Transverse colon (tissue), 4 donors: ENCODE measurements at places on chromosomes 1 and 21. TPM values are rescaled to one million over a fixed set of nuclear protein-coding genes. Genes with fewer than 3 reads are reported as not detected.

DNA sequence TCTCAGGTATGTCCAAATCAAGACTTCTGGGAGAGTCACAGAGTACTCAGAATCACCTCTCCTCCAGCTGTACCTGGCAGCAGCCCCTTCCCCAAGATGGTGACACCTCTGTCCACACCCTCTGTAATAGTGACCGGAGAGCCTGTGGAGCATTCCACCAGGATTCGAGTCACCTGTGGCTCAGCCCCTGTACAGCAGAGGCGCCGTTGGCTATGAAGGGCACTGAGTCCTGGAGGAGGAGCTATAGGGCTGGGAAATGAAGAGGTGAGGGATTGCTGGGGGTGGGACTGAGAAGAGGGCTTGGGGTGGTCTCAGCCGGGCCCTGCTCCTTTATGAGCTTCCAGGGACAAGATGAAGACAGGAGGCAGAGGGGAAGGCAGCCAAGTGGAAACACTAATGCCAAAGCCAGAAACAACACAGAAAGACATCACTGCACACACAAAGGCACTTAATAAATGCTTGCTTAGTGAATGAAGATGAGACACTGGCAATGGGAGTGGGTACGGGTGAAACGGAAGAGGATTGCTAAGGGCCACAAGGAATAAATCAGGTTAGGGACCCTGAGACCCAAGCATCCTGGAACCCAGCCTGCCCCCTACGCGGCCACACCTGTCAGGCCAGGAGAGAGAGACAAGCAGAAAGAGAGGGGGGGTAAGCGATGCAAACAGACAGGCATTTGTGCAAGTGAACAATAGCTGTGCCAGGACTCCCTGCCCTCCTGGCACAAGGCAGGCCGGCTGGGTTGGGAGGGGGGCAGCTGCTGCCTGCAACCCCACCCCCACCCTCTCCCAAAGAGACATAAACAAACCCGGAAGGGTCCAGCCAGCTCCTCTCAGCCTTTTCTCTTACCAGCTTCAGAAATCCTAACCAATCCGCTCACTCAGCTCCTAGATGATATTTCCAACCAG lies 3.9 kb downstream of the ARHGEF2 start:
- peaks cover 86% of the 10 kb centered on the region for H3K4me1 ChIP-seq
- no peak overlapping the region for H3K4me3 ChIP-seq
- no peak for DNase-seq
- H3K27me3 ChIP-seq: no peaks in the 10 kb centered on the region
- no peaks in the 10 kb centered on the region for H3K36me3 ChIP-seq
- peak overlapping the region; percentile 96 for H3K27ac ChIP-seq

GRCh38 chr1:53617382-53617781 lies 121.6 kb downstream of the GLIS1 start:
- no peak overlapping the region for H3K4me3 ChIP-seq
- no peaks in the 10 kb centered on the region for H3K36me3 ChIP-seq
- no peak overlapping the region for H3K27ac ChIP-seq
- no peak for DNase-seq

- no peaks in the 10 kb centered on the region for H3K36me3 ChIP-seq
- H3K27ac ChIP-seq: no peak overlapping the region
- no peaks in the 10 kb centered on the region for H3K27me3 ChIP-seq
- DNase-seq: no peak
- H3K4me1 ChIP-seq: no peaks in the 10 kb centered on the region
- no peak overlapping the region for H3K4me3 ChIP-seq
Measured at GRCh38 chr1:211497489-211498045, 5.6 kb upstream of the RD3 start.

- H3K36me3 ChIP-seq: no peaks in the 10 kb centered on the region
- no peak for DNase-seq
- no peak overlapping the region for H3K4me3 ChIP-seq
- H3K4me1 ChIP-seq: no peaks in the 10 kb centered on the region
Measured at GRCh38 chr1:71835442-71835813, 446.9 kb downstream of the NEGR1 start.

GRCh38 chr1:169132512-169133227 lies 26.2 kb downstream of the ATP1B1 start:
- peak overlapping the region; percentile 28 for H3K27ac ChIP-seq
- peaks cover 32% of the 10 kb centered on the region for H3K36me3 ChIP-seq
- H3K4me1 ChIP-seq: no peaks in the 10 kb centered on the region
- no peaks in the 10 kb centered on the region for H3K27me3 ChIP-seq
- no peak for DNase-seq

- no peaks in the 10 kb centered on the region for H3K27me3 ChIP-seq
- H3K4me3 ChIP-seq: no peak overlapping the region
- H3K4me1 ChIP-seq: peaks cover 32% of the 10 kb centered on the region
- DNase-seq: no peak
- H3K27ac ChIP-seq: no peak overlapping the region
Measured at GRCh38 chr1:30899577-30900389, 8.8 kb downstream of the SDC3 start.

GRCh38 chr1:243301059-243301458 lies 45.2 kb downstream of the SDCCAG8 start:
- no peak for DNase-seq
- H3K27me3 ChIP-seq: no peaks in the 10 kb centered on the region
- H3K27ac ChIP-seq: no peak overlapping the region
- no peaks in the 10 kb centered on the region for H3K4me1 ChIP-seq
- H3K36me3 ChIP-seq: peaks cover 8% of the 10 kb centered on the region

- peak overlapping the region; percentile 14 for H3K27ac ChIP-seq
- no peaks in the 10 kb centered on the region for H3K36me3 ChIP-seq
- H3K4me3 ChIP-seq: no peak overlapping the region
Measured at GRCh38 chr1:94602802-94603625, 61.5 kb upstream of the F3 start.

DNA sequence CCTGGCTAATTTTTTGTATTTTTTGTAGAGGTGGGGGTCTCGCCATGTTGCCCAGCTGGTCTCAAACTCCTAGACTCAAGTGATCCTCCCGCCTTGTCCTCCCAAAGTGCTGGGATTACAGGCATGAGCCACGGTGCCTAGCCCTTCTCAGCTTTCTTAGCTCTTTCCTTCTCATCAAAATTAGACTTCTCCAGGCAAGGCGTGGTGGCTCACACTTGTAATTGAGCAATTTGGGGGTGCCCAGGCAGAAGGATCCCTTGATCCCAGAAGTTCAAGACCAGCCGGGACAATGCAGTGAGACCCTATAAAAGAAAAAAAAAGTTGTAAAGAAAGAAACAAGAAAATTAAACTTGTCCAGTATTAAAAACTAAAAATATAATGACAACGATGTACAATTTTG lies 112.6 kb upstream of the ERRFI1 start:
- no peak overlapping the region for H3K4me3 ChIP-seq
- H3K4me1 ChIP-seq: peaks cover 9% of the 10 kb centered on the region
- DNase-seq: no peak
- no peaks in the 10 kb centered on the region for H3K36me3 ChIP-seq
- no peaks in the 10 kb centered on the region for H3K27me3 ChIP-seq

Gene ZBTB37
- 8.3 TPM for total RNA-seq

Gene HDAC1
- total RNA-seq: 85.2 TPM

Gene EVA1B
- total RNA-seq: 10.5 TPM

Gene PGLYRP3
- total RNA-seq: not detected
